Epithelial cell of proximal tubule (primary cell): ENCODE measurements at places on chromosomes 2 and 18. TPM values are rescaled to one million over a fixed set of nuclear protein-coding genes. Genes with fewer than 3 reads are reported as not detected.

- DNase-seq: no peak
Measured at GRCh38 chr2:102783506-102784183, 21.8 kb downstream of the TMEM182 start.

DNA sequence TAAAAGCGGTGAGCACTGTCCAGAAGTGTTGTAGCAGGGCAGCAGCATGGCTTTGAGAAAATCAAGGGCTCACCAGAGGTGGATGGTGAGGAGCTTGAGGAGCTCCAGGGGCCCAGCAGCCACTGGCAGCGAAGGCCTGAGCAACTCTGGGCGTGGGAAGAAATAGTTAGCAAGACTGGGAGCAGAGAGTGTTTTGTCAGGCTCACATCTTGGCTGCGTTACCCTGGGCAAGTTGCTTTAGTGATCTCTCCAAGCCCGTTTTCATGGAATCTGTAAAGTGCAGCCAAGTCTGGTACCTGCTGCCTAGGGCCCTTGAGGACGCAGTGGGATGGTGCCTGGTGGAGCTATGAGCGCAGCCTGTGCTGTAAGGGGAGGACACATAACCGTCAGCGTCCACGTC, 78.3 kb downstream of the SH3BP4 start:
- no peak for DNase-seq

DNA sequence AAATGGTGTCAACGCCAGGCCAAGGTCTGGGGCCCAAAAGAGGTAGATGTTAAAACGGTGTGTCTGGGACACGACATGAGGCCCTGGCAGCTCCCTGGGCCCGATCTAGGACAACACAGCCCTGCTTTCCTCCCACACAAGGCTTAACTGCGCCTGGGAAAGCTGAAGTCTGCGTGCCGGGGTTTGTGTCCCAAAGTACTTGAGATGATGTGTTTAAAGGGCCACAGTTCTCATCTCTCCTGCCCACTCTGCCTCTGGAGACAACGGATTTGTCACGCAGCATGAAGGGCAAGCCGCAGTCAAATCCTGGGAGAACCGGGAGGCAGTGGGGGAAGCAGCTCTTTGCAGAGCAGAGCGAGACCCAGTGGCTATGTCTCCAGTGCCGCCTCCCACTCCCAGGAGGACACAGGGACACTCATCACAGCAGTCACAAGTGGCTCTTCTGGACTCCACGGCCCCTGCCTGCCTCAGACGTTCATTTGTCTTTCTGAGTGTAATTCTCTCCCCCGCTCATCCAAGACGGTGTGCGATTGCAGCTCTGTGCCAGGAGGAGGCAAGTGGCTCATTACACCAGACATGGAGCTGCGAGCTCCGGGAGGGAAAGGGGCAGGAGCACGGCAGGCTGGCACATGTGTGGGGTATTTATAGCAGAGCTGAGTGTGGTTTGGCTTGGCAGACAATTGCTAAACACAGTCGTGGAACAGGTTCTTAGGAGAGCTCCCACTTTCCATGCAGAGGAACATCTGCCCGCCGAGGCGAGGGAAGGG, 57.7 kb upstream of the SEMA4C start:
- no peak for DNase-seq

- DNase-seq: no peak
Measured at GRCh38 chr2:11678306-11678960, 8.4 kb upstream of the NTSR2 start.

DNA sequence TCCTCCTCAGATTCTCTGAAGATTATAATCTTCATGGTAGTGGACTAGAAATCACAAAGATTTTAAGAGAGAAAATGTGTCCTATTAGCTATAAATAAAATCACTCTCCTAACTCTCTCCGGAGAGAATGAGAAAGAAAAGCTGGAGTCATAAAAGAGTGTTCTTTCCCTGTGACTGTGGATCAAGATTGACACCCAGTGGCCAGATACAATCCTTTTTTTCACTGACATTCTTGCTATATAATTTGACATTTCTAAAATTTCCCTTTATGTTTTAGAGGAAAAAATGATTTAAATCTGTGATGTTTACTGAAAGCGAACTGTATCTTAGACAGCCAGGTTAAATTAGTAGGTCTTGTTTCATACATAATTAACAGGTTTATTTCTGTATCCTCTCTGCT, 35.4 kb upstream of the LRP2 start:
- no peak for DNase-seq

DNA sequence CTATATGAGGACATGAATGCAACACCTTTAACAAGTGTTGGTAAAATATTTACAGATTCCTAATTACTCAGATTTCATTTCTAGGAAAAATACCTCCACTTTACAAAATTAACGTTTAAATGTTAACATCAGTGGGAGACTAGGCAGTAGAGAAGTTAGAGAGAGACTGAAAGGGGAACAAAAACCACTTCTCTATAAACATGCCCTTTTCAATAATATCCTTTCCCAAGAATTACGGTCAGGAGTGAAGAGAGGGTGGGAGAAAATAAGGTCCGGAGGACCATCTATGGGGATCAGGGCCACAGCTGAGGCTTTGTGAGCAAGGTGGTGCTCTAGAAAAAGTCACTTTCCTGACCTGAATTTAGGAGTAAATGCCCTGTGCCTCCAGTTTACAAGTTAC, 65.3 kb upstream of the WIPF1 start:
- DNase-seq: no peak

DNA sequence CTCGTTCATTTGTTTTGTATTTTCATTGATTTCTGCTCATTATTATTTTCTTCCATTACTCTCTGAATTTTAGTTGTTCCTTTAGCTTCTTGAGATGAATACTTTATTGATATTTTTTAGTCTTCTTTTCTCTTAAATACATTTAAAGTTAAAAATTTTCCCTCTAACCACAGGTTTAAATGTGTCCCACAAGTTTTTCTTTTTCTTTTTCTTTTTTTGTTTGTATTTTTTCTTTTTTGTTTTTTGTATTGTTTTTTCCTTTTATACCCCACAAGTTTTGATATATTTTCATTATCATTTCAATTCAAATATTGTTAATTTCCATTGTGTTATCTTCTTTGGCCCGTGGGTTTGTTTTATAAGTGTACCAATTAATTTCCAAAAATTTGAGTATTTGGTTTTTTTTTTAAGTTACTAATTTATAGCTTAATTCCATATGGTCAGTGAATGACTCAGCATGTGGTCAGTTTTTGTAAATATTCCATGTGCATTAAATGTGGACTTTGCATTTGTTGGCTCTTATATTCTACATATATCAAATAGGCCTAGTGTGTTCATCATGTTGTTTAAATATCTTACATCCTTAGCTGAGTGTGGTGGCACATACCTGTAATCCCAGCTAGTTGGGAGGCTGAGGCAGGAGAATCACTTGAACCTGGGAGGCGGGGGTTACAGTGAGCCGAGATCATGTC, 16.2 kb downstream of the CENPO start:
- DNase-seq: no peak

The ADNP2 gene
- 19.4 and 22.7 TPM in 2 replicates for total RNA-seq

The SAG gene
- total RNA-seq: not detected in 2 replicates

The SCTR gene
- not detected in 2 replicates for total RNA-seq

The CHRND gene
- not detected in 2 replicates for total RNA-seq

DNA sequence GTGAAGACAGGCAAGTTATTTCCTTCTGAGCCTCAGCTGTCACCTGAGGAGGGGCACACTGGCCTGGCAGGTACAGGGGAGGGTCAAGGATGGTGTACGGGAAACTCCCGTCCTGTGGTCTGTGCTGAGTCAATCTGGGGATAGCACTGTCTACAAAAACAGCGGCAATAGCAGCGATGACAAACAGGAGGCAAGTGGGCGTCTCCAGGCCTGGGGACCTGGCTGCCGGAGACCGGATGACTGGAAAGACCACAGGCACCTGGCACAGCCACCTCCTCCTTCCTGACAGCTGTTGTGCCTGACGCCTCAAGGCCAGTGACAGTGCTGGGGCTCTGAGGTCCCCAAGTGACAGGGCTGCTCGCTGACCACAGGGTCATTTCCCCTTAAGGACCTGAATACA, 202.1 kb upstream of the HS6ST1 start:
- DNase-seq: no peak
